8988T (cell line): ENCODE measurements at places on chromosomes 11 and 22.
A peak's percentile ranks its signal among the peaks of the same experiment; 100 is the strongest.

GRCh38 chr11:100004541-100004940 is 682.5 kb upstream of the ARHGAP42 start:
- no peak for DNase-seq

GRCh38 chr22:36153501-36154422 is 6.8 kb downstream of the APOL3 start:
- DNase-seq: no peak

DNA sequence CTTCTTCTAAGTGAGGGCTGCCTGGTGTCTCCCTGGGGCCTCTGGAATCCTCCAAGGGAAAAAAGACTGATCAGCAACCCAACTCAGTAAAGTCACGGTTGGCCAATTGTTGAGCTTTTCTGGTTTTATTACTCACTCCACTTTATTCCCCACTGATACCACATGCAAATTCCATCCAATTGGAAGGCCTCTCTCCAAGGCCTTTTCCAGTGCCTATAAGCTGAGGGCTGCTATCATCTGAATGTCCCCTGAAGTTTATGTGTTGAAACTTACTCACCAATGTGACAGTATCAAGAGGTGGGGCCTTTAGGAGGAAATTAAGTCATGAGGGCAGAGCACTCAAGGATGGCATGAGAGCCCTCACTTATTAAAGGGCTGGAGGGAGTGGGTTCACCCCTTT is 463.3 kb downstream of the BUD13 start:
- DNase-seq: no peak

- no peak for DNase-seq
Measured at GRCh38 chr22:26599505-26599904, 9.6 kb upstream of the TPST2 start.

DNA sequence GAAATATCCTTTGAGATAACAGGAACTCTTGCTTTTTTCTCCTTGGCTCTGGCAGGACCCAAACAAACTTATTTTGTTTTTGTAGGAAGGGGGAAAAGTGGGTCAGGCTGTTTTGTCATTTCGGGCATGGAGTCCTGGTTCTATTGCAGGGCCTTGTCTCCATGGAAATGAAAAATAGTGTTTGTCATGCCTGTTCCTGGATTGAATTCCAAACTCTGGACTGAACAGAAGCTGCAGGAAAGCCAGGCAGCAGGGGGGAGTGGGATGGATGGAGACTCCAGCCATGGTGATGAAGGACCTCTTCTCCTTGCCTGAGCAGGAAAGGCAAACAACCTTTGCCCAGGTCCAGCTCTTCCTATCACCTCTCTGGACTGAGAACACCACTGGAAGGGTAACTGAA is 87.0 kb downstream of the SCN3B start:
- no peak for DNase-seq

- no peak for DNase-seq
Measured at GRCh38 chr22:30521368-30522156, 16.1 kb upstream of the SEC14L4 start.

- DNase-seq: peak; percentile 75
Measured at GRCh38 chr11:119166368-119167076, 2.0 kb upstream of the NLRX1 start.

DNA sequence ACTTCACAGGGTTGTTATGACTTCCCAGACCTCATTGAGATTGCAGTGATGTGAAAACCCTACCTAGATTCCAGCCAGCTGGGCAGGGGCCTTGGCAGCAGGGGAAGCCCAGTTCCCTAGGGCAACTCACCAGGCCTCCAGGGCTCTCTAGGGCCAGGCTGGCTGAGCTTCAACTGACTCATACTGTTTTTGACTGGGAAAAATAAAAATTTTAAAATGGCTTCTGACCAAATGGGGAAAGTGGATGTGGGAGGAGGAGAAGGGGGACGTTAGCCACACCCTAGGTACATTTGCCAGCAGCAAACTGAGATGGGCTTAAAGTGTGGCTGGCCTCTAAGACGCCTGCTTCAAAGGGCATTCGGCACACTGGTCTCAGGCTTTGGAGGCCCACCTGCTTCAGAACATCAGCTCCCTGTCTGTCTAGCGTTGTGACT is 39.0 kb downstream of the BMAL1 start:
- no peak for DNase-seq

DNA sequence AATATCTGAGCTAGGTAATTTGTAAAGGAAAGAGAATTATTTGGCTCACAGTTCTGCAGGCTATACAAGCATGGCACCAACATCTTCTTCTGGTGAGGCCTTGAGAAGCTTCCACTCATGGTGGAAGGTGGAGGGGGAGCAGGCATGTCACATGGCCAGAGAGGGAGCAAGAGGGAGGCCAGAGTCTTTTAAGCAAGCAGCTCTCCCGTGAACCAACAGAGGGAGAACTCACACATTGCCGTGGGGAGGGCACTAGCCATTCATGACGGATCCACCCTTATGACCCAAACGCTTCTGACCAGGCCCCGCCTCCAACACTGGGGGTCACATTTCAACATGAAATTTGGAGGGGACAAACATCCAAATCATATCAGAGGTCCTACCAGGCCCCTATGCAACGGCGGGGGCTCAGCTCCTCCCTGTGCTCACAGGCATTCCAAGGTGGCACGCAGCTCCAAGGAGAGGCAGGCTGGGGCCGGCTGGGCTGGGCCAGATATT is 4.6 kb downstream of the C11orf96 start:
- no peak for DNase-seq

DNA sequence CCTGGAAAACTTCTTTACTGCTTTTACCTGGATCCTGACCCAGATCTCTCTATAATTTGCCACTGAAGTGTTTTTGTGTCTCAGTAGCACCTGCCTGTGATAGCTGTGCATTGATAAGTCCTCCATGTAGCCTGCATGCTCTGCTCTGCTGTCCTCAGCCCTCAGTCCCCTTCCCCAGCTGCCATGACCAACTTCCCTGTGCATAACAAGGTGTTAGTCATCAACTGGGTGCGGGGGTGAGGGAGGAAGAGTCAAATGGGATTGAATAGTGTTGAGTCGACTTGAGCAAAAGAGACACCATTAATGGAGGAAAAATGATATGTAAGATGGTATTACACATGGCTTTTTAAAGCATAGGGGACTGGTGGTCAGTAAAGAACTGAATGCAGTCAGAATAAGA is 92.2 kb upstream of the PLET1 start:
- no peak for DNase-seq

GRCh38 chr22:26285632-26286031 is 116.4 kb downstream of the SEZ6L start:
- no peak for DNase-seq

DNA sequence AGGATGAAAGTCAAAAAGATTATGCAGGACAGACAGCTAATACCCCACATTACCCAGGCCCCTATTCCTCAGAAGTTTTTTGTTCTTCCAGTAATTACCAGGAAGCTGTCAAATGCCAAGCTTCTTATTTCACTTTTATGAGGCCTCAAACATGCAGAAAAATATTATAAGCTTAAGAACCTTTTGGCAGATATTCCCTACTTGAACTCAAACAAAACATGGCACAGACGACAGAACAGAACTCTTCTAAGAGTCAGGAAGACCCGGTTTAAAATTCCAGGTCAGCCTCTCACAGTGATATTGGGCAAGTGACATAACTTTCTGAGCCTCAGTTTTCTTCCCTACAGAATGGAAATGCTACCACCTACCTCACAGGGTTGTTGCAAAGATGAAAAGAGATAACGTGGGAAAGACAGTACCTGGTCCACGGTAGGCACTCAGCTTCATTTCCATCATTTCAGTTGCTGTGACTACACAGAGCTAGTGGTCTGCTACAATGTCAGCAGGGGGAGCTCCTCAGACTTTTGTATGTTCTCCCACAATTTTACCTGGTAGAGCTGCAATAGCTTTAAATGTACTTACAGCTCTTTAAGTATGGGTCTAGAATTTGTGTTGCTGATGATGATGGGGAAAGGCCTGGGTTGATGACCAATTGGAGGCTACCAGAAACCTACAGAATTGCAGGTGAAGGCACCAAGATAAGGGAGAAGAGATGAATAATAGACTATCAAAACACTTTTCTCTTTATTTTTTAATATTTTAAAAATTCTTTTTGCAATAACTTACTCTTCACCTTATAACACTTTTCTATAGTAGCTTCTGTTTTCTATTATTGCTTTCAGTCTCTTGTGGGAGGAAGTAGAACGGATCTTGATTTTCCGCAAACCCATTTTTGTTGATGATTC is 98.3 kb upstream of the CHRM4 start:
- peak; percentile 28 for DNase-seq

DNA sequence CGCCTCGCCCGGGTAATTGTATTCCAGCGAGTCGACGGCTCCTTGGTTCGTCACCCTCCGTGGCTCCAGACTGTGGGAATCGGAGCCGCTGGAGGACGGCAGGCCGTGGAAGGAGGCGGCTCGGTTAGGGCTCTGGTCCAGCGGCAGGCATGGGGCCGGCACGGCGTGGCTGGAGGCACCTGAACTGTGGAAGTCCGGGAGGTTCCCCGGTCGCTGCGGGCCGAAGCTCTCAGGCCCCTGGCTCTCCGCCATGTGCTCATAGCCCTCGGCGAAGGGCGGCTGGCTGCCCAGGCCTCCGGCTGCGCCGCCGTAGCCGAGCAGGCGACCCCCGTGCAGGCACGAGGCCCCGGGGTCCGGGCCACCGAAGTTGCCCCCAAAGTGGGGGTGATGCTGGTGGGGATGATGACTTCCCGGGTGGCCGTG is 1.7 kb downstream of the MN1 start:
- DNase-seq: no peak

DNA sequence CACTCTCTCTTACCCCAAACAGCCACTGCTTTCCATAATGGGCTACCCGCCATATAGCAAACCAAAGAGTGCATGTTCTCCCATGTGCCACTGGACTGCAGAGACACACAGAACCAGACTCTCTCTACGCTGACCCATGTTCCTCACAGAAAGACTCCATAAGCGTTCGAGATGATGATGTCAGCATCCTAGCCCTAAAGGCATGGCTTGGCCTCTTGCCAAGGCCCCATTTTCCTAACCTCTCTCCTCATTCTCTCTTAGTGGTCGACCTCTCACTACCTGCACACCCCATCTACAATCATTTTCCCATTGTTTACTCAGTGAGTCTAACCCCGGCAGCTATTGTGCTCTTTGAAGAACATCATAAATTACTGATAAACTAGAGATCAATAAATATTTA is 4.9 kb downstream of the NDUFC2 start:
- no peak for DNase-seq

DNA sequence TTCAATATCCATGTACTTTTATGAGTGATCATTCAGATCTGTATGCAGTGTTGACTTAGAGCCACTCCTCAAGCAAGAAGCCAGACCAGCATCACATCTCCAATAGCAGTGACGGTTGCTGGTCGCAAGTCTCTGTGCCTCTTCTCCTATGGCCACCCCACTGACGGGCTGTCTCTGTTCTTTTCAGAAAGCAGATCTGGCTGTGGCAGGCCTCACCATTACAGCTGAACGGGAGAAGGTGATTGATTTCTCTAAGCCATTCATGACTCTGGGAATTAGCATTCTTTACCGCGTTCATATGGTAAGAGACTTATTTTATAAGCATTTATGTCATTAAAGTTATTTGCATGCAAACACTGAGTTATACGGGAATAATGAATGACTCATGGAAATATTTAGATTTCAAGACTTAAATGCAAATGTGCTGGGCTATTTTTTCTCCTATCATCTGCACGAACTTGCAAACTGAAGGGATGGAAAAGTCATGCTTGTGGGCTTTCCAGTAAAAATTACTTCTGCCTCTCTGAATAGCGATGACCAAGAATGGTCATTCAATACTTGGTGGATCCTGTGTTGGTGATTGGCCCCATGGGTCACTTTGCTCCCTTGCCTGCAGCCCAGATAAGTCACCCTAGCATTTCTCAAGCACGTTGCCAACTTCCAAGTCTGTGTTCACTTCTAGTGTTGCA is 83.6 kb upstream of the TBCEL start:
- no peak for DNase-seq

GRCh38 chr11:13247606-13248296 is 29.8 kb upstream of the BMAL1 start:
- DNase-seq: no peak

- no peak for DNase-seq
Measured at GRCh38 chr11:111416231-111416960, 37.3 kb upstream of the POU2AF1 start.

- no peak for DNase-seq
Measured at GRCh38 chr11:93639548-93639947, 21.9 kb upstream of the CEP295 start.
